ENCODE measurements at places on chromosomes 11 and 22.

GRCh38 chr11:118872403-118872821 is 11.3 kb upstream of the CXCR5 start:
- DNase-seq: no peak

GRCh38 chr11:27618281-27618915 is 81.9 kb downstream of the BDNF start:
- no peak for DNase-seq

GRCh38 chr22:27993201-27993635 is 74.2 kb upstream of the PITPNB start:
- no peak for DNase-seq

- DNase-seq: no peak
These were observed 187.4 kb downstream of the MN1 start for GRCh38 chr22:27614006-27614649.

- DNase-seq: no peak
These were observed 1.0 kb upstream of the DRD4 start for GRCh38 chr11:635945-636510.

- DNase-seq: peak; percentile 89
These were observed 177.9 kb downstream of the ETS1 start for GRCh38 chr11:128409476-128409875.

DNA sequence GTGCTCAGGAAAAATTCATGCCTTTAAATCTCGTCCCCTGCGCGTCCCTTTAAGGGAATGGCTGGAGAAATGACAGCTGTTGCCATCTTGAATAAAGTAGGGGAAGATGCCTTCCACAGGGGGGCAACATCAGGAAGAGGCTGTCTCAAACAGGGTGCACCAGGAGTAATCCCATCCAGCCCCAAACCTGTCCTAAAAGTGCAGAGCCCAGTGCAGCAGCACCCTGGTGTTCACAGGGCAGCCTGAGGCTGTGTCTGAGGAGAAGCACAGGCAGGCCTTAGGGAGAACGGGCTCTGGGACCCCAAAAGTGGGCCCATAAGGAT is 10.8 kb upstream of the C11orf96 start:
- DNase-seq: no peak

DNA sequence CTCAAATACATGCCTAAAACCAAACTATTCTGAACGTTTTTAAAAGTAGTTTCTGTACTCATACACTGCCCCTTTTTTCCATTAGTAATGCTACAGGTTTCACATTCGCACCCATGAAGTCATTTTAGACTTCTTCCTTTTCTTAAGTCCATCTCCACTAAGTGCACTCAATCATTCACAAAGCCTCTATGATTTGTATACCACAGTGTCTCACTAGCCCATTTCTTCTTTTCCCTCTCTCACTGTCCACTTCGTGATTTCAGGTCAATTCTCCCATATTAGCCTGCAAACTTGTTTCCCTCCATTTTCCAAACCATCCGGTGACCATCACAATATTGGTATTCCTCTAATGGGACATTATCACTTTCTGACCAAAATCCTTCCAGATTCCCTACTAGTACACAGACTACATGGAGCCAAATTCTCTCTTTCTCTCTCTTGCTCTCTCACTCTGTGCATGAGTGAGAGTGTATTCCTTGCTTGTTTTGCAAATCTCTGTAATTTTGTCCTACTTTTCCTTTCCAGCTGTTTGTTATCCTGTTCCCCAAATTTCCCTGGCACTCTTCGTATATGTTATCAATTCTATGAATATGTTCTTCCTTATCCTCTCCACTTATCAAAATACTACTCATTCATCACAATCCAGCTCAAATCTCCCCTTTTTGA is 3.4 kb upstream of the ZC3H12C start:
- DNase-seq: no peak

GRCh38 chr11:14371249-14371648 is 12.3 kb upstream of the RRAS2 start:
- DNase-seq: no peak

GRCh38 chr11:1570896-1571759 is 943 bp downstream of the DUSP8 start:
- no peak for DNase-seq

DNA sequence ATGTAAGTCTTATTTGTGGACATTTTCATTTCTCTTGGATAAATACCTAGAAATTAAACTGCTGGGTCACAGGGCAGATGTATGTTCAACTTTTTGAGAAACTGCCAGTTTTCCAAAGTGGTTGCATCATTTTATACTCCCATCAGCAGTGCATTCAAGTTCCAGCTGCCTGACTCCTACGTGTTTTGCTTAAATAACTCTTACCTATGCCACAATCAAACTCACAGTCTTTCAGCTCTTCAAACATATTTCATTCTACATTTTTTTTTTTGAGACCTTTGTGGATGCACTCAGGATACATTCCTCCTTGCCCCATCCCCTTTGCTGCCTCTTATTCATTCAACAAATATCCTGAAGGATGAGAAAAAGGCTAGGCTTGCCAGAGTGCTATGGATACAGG is 9.2 kb downstream of the TCF20 start:
- peak; percentile 67 for DNase-seq

GRCh38 chr11:20035701-20036601 is 124.3 kb downstream of the DBX1 start:
- DNase-seq: peak; percentile 96

- no peak for DNase-seq
These were observed 25.5 kb upstream of the EHF start for GRCh38 chr11:34595391-34595790.

DNA sequence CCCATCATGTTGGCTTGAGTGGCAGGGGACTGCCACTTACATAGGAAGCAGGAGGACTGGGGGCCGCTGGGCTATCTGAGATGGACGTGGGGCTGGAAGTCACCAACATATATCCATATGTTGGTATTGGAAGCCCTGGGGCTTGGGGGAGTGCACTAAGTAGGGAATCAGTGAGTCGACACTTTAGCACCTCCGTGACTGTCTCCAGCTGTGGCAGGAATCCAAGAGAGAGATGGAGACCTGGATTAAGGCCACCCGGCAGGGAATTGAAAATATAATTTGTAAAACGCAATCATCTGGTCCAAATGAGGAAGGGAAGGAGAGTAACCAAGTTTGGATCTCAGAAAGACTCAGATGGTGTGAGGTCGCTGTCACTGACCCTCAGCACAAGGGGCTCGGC is 68.4 kb downstream of the ELFN2 start:
- peak; percentile 21 for DNase-seq

DNA sequence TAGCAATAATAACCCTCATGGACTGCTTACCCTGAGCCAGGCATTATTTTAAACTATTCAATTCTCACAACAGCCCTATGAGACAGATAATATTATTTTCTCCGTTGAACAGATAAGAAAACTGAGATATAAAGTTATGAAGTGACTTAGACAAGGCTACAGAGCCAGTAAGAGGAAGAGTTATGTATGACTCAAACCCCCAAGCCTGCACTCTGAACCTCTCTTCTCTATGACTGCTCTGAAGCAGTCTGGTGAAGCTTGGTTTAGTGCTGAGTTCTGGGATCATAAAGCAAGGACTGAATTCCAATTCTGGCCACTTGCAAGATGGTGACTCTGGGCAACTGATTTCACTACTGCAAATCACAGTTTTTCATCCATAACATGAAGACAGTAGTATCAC is 34.5 kb downstream of the TNKS1BP1 start:
- peak; percentile 88 for DNase-seq

DNA sequence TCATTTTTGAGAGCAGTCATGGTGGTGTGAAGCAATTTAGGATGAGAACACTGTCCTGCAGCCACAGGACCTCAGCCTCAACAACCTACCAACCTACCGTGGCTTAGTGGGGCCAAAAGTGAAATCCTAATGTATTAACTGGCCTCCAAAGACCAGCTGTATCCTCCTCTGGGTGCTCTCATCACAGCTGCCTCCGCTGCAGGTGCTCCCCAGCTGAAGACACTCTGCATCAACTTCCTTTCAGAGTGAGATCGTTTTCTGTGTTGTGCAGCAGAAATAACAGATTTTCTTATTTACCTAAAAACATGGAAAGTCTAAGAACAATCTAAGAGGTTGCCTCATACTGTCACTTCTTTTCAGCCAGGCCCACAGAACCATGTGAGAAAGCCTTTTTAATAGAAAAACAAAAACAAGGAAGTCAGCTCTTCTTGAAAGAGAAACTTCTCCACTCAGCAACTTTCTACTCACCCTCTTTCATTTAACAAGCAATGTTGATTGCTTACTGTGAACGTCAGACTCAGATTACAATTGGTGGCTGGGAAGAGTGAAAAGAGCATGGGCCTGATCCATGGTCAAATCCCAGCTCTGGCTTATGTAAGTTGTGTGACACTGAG is 136.1 kb downstream of the TENM4 start:
- DNase-seq: no peak

DNA sequence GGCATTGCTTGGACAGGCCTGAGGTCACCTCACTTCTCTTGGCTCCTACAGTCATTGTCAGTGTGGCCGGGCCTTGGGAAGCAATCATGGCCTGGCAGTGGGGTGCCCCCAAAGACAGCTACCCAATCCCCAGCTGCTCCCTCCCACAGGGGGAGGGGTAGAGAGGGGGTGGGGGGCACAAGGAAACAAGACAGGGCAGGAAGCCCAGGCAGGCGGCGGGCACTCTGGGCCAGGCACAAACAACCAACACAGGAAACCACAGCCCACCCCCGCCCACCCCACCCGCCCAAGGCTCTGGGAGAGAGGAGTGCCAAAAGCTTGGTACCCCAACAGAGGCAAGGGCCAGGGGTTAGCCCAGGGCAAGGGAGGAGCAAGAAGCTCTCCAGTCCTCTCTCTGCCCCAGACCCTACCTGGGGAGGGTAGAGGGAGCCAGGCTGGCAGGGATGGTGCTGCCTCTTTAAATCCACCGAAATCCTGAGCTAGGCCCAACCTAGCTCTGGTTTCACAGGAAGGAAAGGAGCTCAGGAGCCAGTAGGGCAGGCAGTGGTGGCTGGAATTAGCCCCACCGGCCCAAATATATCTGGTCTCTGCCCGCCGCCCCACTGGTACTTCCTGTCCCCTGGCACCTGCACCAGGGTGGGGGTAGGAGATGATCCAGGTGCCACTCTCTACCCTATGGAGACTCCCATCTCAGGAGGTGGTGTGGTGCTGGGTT is 12.2 kb downstream of the BCL9L start:
- no peak for DNase-seq

- DNase-seq: no peak
These were observed 241.2 kb downstream of the CASP12 start for GRCh38 chr11:104657083-104657482.

DNA sequence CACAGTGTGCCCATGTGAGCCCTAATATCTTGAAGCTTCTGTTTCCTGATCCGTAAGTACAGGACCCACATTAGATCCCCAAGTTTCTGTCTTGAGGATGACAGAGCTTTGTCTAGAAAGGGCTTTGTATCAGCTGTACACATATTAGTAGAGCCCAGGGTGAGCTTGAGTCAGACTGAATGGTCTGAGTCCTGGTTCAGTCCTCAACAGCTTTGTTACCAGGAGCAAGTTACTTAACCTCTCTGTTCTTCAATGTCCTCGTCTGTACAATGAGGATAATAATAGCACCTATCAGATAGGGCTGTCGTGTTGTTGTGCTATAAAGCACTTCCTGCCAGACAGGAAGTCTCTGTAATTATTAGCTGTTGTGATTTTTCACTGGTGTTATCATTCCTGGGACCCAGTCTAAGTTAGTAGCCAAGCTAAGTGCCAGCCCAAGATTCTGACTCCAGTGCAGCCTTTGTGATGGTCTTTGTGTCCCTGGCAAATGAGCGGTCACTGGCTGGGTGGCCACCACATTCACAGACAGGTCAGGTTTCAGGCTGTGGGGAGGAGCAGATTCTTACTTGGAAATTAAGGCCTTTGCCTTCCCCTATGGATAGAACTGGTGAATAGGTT is 6.8 kb downstream of the TOM1 start:
- peak; percentile 29 for DNase-seq

DNA sequence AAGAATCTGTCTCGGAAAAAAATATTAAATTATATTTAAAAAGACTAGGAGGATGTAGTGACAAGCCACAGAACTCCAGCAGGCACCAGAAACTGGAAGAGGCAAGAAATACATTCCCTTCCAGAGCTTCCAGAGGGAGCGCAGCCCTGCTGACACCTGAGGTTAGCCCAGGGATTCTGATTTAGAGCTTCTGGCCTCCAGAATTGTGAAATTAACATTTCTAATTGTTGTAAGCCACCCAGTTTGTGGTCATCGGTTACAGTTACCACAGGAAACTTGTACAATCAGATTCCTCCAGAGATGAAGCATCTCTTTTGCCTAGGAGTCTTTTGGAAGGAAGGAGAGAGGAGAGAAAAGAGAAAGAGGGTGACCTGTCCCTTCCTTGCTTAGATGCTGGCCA is 6.4 kb upstream of the UBASH3B start:
- DNase-seq: no peak

DNA sequence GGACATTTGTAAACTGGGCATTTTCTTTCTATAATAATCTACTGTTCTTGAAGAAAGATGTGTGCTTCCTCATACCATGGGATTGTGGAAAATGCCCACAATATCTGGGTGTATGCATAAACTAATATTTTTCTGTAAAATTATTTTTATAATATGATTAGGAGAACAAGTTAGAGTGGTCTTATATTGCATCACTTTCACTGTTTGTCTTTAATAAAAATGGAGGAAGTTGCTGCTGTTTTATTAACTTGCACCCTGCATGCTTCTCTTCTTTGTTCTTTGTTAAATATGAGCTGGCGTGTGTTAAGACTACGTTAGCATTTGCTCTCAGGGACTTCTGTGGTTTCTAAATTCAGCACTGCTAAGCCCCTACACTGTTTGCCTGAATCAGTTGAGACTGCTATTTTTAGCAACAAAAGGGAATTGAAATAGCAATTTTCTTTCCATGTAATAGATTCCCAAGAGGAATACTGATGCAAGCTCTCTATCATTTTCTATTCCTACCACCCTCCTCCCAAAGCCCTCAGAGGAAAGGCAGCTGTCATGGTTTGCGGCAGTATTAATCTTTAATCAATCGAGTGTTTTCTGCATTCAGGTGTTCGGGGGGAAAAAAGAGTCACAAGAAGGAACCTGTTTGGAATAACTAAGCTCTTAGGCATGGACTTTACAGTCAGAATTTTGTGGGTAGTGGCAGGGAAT is 56.1 kb downstream of the HSD17B12 start:
- DNase-seq: peak; percentile 69

- no peak for DNase-seq
These were observed 88.0 kb downstream of the DLG2 start for GRCh38 chr11:85539029-85539689.

DNA sequence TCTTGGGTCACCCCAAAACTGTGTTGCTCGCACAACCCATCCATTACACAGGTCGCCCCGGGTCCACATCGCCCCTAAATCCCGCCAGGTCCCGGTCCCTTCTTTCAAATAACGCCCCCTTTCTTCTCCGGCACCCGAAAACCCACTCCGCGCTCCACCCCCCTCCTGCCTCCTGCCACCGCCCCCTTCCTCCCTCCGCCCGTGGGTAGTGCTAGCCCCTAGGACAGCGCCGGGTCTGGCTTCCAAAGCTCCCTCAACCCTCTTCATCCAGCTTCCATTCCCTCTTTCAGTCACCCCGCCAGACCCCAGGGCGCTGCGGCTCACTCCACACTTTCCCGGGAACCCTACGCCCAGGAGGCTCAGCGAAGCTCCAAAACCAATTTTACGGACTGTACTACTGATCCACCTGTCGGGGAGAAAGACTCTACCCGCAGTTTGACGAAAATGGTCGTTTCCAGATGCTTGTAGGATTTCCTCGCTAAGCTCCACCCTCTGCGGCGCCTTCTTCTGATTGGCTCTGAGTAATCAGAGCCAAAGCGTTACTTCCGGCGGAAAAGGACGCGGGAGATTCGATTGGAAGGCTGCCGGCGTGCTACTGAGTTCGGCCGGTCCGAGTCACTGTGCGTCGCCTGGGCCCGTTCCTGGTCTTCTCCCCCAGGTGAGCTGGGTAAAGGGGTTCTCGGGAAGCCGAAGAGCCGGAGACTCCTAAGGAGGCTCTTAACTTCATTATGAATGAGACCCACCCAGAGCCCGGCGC is at the start of gene DDIAS:
TSS of gene DDIAS (plus strand) at position 572 of the 757 bp plus-strand sequence. CDS start 13,003 bp downstream, outside the sequence.
- DNase-seq: peak; percentile 99
